ENCODE measurements at places on chromosomes 16 and 17.

DNA sequence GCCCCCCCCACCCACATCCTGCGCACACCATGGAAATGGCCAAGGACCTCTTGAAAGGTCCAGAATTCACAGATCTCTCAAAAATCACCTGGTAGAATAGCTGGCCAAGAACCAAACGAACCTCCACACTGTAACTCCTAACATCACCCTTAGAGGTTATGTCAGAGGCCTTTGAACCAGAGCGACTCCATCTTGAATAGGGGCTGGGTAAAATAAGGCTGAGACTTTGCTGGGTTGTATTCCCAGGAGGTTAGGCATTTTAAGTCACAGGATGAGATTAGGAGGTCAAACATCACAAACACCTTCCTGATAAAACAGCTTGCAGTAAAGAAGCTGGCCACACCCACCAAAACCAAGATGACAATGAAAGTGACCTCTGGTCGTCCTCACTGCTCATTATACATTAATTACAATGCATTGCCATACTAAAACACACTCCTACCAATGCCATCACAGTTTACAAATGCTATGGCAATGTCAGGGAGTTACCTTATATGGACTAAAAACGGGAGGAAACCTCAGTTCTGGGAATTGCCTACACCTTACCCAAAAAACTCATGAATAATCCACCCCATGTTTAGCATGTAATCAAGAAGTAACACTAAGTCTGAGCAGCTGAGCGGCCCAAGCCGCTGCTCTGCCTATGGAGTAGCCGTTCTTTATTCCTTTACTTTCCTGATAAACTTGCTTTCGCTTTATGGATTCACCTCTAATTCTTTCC is 34.8 kb downstream of the SYCE1L start:
- no peak for DNase-seq

GRCh38 chr17:4499431-4500190 is 930 bp downstream of the SPNS2 start:
- no peak for DNase-seq

- peak; percentile 16 for DNase-seq
These were observed 286.6 kb upstream of the CCL2 start for GRCh38 chr17:33968350-33969044.

- no peak for DNase-seq
These were observed 117.0 kb downstream of the METRNL start for GRCh38 chr17:83196366-83196765.

DNA sequence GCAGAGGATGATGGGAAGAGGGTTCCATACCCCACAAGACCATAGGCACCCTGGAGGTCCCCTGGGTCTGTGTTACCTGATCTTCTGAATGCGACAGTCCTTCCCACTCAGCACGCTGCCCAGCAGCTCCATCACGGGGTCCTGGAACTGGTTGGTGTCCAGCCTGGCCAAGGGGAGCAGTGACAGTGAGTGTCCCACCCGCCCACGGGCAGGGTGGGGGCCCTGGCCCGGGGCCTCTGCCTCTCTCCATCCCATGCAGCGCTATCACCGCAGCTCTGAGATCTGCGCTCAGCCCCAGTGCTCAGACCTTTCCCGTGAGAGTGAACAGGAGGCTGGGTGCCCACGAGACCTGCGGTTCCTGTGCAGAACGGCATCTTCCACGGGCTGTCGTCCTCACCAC is 15.6 kb downstream of the NLRC3 start:
- no peak for DNase-seq

DNA sequence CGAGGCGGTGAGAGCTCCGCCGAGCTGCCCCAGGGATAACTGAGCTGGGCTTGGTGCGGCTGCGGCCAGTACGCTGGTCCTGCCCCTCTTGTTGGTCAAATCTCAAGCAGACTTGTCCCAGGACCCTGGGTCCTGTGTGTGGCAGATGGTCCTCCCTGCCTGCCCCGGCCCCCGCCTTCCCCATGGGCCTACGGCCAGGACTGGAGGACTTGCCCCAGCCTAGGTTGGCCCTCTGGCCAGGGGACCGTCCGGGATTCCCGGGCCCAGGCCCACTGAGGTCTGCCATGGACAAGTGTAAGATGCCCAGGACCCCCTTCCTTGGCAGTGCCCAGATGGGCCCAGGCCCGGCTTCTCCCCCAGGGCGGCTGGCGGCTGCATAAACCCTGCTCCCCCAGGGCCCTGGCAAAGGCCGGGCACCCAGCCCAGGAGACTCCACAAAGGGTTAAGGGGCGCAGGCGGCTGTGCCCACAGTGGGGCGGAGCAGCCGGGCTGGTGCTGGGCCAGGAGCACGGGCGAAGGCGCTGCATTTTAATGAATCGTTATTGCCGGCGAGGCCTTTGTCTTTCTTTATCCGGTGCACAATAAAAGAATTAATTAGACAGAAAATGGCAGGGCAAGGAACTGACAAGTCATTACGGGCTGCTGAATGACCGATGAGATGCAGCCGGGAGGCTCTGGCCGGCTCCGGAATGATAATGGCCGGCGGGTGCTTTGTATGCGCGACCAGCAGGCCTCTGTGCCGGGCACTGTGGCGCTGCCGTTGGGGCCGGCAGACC is 9.1 kb downstream of the SOX8 start:
- DNase-seq: no peak

GRCh38 chr16:67632415-67633172 is 12.3 kb upstream of the CARMIL2 start:
- no peak for DNase-seq

DNA sequence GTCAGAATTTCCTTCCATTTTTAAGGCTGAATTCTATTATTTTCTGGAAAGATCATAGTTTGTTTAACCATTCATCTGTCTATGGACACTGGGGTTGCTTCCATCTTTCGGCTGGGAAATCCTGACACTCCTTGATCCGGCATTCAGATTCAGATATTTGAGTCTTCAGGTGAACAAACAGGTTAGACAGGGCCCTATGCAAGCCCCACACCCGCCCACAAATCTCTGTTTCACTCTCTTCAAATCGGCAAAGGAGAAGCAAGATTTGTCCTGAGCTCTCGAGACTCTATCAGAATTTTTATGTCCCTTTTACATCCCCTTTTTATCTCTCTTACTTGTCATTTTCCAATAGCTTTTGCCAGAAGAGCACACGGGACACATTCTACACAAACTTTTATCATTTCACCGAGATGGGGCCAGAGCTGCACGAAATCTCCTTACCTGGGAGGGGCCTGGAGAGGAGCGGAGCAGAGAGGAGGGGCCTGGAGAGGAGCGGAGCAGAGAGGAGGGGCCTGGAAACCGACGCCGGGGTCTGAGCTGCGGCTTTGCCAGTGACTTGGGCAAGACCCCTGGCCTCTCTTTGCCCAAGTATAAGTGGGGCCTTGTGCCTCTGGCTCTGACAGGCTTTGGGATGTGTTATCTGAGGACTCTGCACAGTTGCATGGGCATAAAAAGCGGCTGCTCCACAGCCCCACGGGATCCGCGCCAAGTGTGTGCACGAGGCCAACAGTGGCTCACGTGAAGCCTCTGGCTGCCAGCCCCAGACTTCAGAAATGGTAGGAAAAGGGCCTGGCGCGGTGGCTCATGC is 54.3 kb upstream of the RBFOX3 start:
- DNase-seq: no peak

GRCh38 chr16:3536271-3536731 is 35.5 kb downstream of the CLUAP1 start:
- no peak for DNase-seq

DNA sequence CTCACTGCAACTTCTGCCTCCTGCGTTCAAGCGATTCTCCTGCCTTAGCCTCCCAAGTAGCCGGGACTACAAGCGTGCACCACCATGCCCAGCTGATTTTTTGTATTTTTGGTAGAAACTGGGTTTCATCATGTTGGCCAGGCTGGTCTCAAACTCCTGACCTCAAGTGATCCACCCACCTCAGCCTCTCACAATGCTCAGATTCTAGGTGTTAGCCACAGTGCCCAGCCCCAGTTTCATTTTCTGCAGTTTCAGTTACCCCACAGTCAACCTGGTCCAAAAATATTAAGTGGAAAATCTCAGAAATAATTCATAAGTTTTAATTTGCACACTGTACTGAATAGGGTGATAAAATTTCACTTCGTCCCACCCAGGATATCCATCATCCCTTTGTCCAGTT is 28.7 kb downstream of the KNOP1 start:
- DNase-seq: no peak

DNA sequence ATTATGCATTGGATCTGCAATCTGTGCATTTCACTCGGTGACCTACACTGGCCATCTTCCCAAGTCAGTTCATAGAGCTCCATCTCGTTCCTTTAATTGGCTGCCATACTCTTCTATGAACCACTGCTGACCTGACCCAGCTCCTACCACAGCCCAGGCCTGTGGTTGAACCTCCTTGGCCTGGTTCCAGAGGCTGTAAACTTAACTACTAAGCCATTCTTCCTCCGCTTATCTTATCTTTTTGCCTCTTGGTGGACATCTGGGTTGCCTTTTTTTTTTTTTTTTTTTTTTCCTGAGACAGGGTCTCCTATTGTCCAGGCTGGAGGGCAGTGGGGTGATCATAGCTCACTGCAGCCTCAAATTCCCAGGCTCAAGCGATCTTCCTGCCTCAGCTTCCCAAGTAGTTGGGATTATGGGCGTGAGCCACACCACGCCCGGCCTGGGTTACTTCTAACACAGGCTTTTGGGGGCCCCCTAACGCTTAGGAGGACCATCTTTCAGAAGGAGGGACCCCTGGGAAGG is 18.3 kb downstream of the COQ7 start:
- no peak for DNase-seq

DNA sequence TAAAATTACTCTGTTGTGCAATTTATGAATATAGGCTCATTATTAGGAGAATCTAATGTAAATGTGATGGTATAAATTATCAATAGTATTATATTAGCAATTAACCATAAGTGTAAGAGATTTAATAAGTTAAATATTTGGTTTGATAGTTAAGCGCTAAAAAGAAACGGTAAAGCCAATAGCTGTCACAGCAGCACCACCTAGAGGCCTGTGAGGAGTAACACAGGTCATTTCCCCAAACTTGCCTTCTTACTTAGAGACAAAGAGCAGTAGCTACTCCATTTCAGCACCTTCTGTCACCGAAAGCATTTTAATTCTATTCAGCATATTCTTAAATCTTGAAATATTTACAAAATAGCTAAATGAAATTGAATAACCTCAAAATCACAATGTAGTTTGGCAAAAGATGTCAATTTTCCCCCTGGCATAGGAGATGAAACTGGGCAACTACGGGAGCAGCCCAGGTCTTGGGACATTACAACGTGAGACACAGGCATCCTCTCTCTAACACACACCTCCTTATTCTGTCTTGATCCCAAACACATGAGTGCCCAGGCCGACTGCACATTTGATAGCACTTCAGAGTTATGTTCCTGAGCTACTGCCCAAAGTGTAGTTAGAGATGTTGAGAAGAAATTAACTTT is 14.3 kb upstream of the DYNLRB2 start:
- peak; percentile 57 for DNase-seq

DNA sequence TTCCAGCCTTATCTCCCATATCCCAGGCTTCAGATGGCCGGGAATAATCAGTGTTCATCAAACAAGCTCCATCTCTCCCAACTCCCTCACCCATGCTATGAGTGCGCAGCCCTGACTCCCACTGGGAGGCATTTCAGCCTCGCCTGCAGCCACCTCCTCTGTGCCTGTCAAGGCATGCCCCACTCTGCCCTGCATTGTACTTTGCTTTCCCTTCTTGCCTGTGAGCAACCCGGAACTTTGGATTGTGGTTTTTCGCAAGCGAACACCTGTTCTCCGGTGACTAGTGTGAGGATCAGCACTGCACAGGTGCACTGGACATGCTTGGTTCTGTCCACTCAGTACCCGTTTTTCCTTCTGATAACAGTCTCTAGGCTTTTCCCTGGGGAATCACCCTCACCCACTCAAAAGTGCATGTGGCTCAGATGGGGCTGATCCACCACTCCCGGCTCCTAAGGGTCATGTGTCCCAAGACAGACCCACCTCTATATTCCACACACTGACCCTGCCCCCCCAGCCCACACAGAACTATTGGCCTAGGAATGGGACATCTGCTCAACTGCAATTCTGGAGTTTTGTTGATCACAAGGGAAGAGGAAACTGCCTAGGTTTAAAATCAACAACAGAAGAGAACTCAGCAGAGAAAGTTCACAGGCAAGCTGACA is 9.1 kb downstream of the CHST6 start:
- no peak for DNase-seq

DNA sequence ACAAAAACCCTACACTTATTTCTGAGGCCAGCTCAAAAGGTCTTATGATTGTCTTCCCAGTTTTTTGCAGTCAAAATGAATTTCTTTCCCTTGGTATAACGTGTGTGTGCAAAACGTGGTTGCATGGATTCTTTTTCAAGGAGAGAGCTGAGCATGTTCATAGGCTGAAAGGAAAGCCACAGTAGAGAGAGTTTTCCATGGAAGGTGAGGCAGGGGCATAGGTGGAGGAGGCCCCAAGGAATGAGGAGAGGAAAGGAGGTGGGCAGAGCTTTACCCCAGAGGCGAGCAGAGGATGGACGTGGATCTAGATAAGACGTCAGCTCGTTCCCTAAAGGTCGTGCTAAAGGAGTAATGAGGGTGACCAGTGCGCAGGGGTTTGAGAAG is 22.8 kb downstream of the TRPV2 start:
- no peak for DNase-seq

DNA sequence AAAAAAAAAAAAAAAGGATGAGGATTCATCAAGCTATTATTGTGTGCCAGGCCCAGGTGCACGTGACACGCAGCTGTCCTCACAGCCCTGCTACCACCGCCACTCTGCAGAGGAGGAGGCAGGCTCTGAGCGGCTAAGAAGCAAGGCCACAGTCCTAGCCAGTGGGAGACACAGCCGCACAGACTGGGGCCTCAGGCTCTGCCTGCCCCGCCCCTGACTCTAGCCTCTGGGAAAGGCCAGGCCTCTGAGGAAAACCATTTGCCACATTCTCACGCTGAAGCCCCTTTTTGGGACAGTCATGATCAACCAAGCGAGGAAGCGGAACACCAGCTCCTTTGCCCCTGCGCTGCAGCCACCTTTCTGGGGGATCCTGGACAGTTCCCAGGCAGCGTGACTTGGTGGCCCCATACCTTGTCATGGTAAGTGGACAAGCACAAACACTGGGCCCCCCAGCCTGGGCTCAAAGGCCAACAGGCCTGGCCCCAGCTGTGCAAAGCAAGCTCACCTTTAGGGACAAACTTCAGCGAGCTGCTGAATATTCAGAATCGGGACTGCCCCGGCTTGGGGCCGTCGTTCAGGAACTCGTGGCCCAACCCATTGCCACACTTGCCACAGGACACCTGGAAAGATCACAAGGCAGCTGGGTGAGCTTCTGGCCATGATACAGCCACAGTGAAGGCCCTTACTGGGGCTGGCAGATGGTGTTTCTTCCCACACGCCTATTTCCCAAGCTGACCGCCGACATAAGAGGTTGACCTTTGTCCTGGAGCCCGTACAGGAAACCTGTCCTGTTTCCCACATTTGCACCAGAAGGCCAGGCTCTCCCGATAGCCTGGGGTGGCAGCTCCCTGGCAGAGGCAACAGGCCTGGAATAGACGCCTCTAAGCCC is 2.5 kb downstream of the MSRB1 start:
- DNase-seq: no peak
